ENCODE measurements at places on chromosomes 5 and 9. TPM values are rescaled to one million over a fixed set of nuclear protein-coding genes. Genes with fewer than 3 reads are reported as not detected.

Gene PCDHGB7
- 5.1 TPM for total RNA-seq

Gene CRHBP
- 0.33 TPM for total RNA-seq

Gene FOXI1
- total RNA-seq, result not detected

Gene CCNO
- total RNA-seq, result 0.65 TPM

Gene CCL27
- 0.25 TPM for total RNA-seq

Gene CDKN2B
- total RNA-seq, result 17.6 TPM

Gene SOHLH1
- not detected for total RNA-seq

Gene PIP5K1B
- total RNA-seq, result 0.13 TPM

Gene ZNF354C
- total RNA-seq, result 2.0 TPM

Gene GPR107
- 16.8 TPM for total RNA-seq

Gene PCDHGA2
- 1.1 TPM for total RNA-seq

Gene MAN1B1
- total RNA-seq, result 125 TPM

Gene ADAMTS2
- total RNA-seq, result 3.1 TPM

Gene IL3
- not detected for total RNA-seq

Gene FAM78A
- total RNA-seq, result 1.1 TPM

Gene IL17B
- 0.38 TPM for total RNA-seq

Gene TLX3
- total RNA-seq, result not detected

Gene SPRY4
- total RNA-seq, result 18.5 TPM

Gene PCDHB14
- 0.63 TPM for total RNA-seq

Gene FRRS1L
- 0.33 TPM for total RNA-seq

Gene FUBP3
- 25.1 TPM for total RNA-seq

Gene POU5F2
- 0.16 TPM for total RNA-seq

Gene TSSK1B
- total RNA-seq, result under 0.01 TPM

Gene NEK6
- total RNA-seq, result 83.9 TPM

Gene ANKRD18B
- 4.8 TPM for total RNA-seq

Gene PCDHB8
- total RNA-seq, result 0.25 TPM

Gene NNT
- total RNA-seq, result 50.7 TPM

Gene TAF1L
- total RNA-seq, result not detected

Gene UGT3A2
- not detected for total RNA-seq

Gene C9orf50
- total RNA-seq, result 0.16 TPM

Gene ACTBL2
- 16.5 TPM for total RNA-seq

Gene IFNA2
- total RNA-seq, result not detected

Gene CBY3
- 0.81 TPM for total RNA-seq

Gene C8G
- total RNA-seq, result not detected

Gene OCLN
- total RNA-seq, result 6.0 TPM

Gene C1QTNF2
- total RNA-seq, result not detected

Gene RPL37
- 53.1 TPM for total RNA-seq

Gene ARHGEF28
- 32.4 TPM for total RNA-seq

Gene PCDHB3
- total RNA-seq, result 0.38 TPM

Gene FRMD3
- 1.3 TPM for total RNA-seq

Gene OR1L8
- not detected for total RNA-seq
